Dermis microvascular lymphatic vessel endothelial cell (primary cell): ENCODE measurements at places on chromosomes 12 and 14. TPM values are rescaled to one million over a fixed set of nuclear protein-coding genes. Genes with fewer than 3 reads are reported as not detected.

Gene CACNA2D4
- under 0.01 and 0.26 TPM in 2 replicates for total RNA-seq

Gene CABP1
- not detected in 2 replicates for total RNA-seq

Gene AKAP6
- total RNA-seq: 0.25 and 0.64 TPM in 2 replicates

Gene CLEC4C
- not detected in 2 replicates for total RNA-seq

Gene PPM1H
- total RNA-seq: 1.0 and 1.3 TPM in 2 replicates

Gene BHLHE41
- under 0.01 and 0.13 TPM in 2 replicates for total RNA-seq

Gene BCAT1
- 97.5 and 186 TPM in 2 replicates for total RNA-seq

Gene RHOJ
- total RNA-seq: 65.9 and 163 TPM in 2 replicates

Gene RND1
- total RNA-seq: 3.2 and 6.1 TPM in 2 replicates

Gene CDK2
- total RNA-seq: 24.0 and 26.3 TPM in 2 replicates

Gene B4GALNT3
- total RNA-seq: under 0.01 TPM in 2 replicates

Gene AGAP2
- total RNA-seq: 0.26 and 0.51 TPM in 2 replicates

Gene SIX1
- under 0.01 TPM in 1 of 2 replicates, not detected in the other for total RNA-seq

Gene CLEC1B
- not detected in 2 replicates for total RNA-seq

Gene SLC7A7
- total RNA-seq: 1.9 and 7.8 TPM in 2 replicates

Gene SPIC
- total RNA-seq: not detected in 2 replicates

Gene TSPAN9
- total RNA-seq: 68.3 and 96.8 TPM in 2 replicates

Gene OR10G2
- not detected in 2 replicates for total RNA-seq
